ENCODE measurements at places on chromosomes 7 and 10. TPM values are rescaled to one million over a fixed set of nuclear protein-coding genes. Genes with fewer than 3 reads are reported as not detected.

DNA sequence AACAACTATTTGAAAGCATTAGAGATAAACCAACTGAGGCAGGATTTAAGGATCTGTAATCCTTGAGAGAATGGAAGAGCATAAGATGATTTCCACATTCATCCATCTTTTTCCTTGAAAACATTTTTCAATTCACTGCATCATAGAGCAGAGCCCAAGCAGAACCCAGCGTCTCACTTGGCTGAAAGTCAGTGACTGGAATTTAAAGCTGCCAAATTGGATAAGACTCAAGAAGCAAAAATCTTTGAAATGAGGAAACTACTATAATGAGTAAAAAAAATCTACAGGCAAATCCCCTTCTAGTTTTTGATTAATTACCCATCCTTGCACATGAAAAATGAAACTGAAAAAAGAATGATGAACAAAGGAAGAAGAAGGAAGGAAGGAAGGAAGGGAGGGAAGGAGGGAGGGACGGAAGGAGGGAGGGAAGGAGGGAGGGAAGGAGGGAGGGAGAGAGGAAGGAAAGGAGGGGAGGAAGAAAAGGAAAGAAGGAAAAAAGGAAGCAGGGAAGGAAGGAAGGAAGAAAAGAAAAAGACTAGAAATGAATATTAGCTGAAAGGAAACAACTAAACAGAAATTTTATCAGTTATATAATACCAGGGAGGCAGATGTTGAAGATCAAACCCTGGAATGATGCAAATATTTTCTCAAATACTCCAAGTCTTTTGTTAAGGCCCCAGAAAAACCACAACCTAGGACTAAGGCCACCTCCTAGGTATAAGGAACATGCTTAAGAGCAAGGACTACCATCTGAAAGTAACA lies 336.3 kb upstream of the MAGI2 start:
- no peak for DNase-seq

DNA sequence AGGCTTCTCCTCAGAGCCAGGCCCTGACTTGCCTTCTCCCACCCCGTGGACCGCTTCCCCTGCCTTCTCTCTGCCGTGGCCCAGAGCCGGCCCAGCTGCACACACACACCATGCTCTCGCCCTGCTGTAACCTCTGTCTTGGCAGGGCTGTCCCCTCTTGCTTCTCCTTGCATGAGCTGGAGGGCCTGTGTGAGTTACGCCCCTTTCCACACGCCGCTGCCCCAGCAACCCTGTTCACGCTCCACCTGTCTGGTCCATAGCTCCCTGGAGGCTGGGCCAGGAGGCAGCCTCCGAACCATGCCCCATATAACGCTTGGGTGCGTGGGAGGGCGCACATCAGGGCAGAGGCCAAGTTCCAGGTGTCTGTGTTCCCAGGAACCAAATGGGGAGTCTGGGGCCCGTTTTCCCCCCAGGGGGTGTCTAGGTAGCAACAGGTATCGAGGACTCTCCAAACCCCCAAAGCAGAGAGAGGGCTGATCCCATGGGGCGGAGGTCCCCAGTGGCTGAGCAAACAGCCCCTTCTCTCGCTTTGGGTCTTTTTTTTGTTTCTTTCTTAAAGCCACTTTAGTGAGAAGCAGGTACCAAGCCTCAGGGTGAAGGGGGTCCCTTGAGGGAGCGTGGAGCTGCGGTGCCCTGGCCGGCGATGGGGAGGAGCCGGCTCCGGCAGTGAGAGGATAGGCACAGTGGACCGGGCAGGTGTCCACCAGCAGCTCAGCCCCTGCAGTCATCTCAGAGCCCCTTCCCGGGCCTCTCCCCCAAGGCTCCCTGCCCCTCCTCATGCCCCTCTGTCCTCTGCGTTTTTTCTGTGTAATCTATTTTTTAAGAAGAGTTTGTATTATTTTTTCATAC lies 38.0 kb downstream of the LIMK1 start:
- no peak for DNase-seq

GRCh38 chr10:3330663-3331062 lies 158.1 kb upstream of the PITRM1 start:
- DNase-seq: no peak

DNA sequence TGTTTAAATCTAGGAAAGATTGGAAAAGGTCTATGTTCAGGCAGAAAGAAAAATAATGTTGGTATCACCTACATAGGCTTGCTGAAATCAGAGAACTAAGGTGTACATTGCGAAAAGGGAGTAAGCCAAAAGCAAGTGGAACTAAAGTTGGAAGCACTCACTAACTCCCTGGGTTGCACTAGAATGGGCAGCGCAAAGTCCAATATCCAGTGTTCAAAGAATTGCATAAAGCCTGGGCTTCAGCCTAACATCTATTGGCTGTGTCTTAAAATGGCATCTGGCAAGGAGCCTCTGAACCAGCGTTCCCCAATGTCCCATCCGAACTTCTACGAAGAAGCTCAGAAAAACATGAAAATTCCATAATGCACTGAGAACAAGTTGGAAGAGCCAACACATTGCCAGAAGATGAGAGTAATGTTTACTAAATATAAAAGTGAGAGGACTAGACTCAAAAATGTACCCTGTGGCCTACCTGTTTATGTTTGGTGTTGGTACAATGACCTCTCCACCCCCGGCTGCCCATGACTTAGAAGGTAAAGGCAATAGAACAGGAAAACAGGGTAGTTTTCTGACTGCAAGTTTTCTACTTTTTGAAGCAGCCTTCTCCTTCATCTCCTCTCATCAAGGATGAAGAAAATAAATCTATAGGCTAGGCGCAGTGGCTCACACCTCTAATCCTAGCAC lies 275.9 kb upstream of the GHITM start:
- DNase-seq: no peak

DNA sequence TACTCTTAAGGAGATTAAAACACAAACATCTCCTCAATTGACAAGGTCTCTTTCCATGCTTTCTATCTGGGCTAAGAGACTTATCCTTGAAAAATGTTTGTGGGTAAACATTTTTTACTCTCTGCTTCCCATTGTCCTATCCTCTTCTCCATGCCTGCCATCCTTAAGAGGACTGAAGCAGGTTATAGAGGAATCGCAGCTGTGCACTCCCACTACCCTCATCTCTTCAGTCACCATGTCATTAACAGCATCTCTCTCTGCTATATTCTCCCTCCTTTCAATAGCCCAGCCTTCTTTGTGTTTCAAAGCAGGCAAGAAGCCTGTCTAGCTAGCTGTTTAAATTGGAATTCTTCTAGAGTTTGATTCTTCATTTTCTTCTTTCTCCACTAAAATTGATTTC lies 22.6 kb downstream of the COL1A2 start:
- no peak for DNase-seq

DNA sequence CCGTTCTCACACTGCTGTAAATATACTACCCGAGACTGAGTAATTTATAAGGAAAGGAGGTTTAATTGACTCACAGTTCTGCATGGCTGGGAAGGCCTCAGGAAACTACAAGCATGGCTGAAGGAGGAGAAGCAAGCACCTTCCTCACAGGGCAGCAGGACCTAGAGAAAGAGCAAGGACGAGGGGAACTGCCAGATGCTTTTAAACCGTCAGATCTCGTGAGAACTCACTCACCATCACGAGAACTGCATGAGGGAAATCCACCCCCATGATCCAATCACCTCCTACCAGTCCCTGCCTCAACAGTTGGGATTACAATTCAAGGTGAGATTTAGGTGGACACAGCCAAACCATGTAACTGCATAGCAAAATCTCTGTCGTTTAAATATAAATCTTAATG lies at the start of gene EBLN1:
EBLN1 (minus strand) TSS at position 174 of the 400 bp plus-strand sequence. CDS start 8,032 bp downstream, outside the sequence.
- no peak for DNase-seq

The PNLIPRP1 gene
- not detected for total RNA-seq

The SMNDC1 gene
- total RNA-seq: 11.7 TPM

The NEURL1 gene
- total RNA-seq: 0.06 TPM

The PAX2 gene
- total RNA-seq: 0.06 TPM

The HABP2 gene
- total RNA-seq: not detected
